Large intestine (tissue), 12 donors: ENCODE measurements at places on chromosomes 7 and 10. TPM values are rescaled to one million over a fixed set of nuclear protein-coding genes. Genes with fewer than 3 reads are reported as not detected.

Gene LIPF
- polyA plus RNA-seq: not detected

DNA sequence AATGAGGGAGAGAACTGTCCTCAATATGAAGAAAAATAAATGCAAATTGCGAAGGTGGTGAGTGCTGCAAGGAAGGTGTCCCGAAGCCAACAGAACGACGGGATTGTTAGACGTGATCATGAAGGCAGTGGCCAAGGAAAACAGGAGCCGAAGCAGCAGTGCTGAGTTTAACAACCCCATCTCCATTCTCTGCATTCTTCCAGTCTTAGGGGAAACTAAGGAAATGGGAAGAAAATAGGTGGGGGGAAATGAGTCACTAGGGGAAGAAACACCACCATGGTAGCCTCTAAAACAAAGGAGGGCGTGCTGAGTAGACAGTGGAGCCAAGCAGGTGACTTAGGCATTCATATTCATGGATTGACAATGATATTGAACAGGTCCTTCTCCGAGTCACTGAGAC, 192.2 kb upstream of the AKR1E2 start:
- no peak overlapping the region for H3K27ac ChIP-seq
- no peaks in the 10 kb centered on the region for H3K36me3 ChIP-seq
- no peak overlapping the region for H3K4me3 ChIP-seq
- H3K27me3 ChIP-seq: no peaks in the 10 kb centered on the region

- no peak for DNase-seq
- peaks cover 25% of the 10 kb centered on the region for H3K4me1 ChIP-seq
- H3K27ac ChIP-seq: no peak overlapping the region
- no peaks in the 10 kb centered on the region for H3K36me3 ChIP-seq
- no peaks in the 10 kb centered on the region for H3K27me3 ChIP-seq
Observed at GRCh38 chr10:80275135-80275498, 14.3 kb downstream of the MAT1A start.

DNA sequence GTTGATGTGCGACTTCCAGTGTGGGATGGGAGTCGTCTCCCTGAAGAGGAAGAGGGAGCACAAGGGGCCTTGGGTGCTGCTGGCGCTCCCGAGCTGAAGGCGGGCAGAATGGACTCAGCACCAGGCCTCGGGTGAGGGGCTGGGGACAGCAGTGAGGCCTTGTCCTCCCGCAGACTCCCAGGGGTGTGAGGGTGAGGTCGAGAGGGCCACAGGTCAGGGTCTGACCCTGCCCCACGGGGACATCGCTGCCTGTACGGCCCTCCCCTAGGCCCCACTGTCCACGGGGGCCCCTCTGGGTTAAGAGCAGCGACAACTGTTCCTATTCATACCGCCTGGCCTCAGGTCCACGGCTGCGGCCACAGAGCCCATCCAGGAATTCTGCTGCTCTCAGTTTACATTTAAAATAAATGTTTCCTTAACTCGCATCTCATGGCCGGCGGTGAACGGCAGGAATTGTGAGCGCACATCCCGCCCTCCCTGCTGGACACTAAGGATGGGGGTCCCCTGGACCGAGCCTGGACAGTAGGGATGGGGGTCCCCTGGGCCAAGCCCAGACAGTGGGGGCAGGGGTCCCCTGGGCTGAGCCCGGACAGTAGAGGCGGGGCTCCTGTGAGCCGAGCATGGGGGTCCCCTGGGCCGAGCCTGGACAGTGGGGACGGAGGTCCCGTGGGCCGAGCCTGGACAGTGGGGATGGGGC, 61.7 kb downstream of the PDGFA start:
- H3K4me1 ChIP-seq: peaks cover 15% of the 10 kb centered on the region
- H3K27me3 ChIP-seq: no peaks in the 10 kb centered on the region
- H3K27ac ChIP-seq: no peak overlapping the region
- H3K36me3 ChIP-seq: no peaks in the 10 kb centered on the region

GRCh38 chr7:72030994-72031667, 381.0 kb downstream of the CALN1 start:
- no peaks in the 10 kb centered on the region for H3K4me1 ChIP-seq
- H3K27me3 ChIP-seq: no peaks in the 10 kb centered on the region
- H3K36me3 ChIP-seq: no peaks in the 10 kb centered on the region
- no peak overlapping the region for H3K4me3 ChIP-seq

DNA sequence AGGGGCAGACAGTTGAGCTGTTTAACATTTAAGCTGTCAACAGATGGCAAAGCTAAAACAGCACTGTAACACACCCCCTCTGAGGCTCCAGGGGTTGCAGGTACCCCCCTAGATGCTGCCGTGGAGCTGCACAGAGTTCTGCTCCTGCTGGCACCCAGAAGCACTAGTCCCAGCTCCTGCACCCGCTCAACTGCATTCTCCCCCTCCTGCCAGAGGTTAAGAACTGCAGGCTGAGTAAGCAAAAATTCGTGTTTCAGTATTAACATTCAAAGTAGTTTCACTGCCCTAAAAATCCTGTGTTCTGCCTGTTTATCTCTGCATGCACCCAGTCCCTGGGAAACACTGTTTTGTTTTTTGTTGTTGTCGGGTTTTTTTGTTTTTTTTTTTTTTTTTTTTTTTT, 790.8 kb upstream of the KCND2 start:
- H3K36me3 ChIP-seq: no peaks in the 10 kb centered on the region
- no peak overlapping the region for H3K27ac ChIP-seq
- DNase-seq: no peak
- H3K4me1 ChIP-seq: no peaks in the 10 kb centered on the region
